ENCODE measurements at places on chromosomes 6 and 20. TPM values are rescaled to one million over a fixed set of nuclear protein-coding genes. Genes with fewer than 3 reads are reported as not detected.

DNA sequence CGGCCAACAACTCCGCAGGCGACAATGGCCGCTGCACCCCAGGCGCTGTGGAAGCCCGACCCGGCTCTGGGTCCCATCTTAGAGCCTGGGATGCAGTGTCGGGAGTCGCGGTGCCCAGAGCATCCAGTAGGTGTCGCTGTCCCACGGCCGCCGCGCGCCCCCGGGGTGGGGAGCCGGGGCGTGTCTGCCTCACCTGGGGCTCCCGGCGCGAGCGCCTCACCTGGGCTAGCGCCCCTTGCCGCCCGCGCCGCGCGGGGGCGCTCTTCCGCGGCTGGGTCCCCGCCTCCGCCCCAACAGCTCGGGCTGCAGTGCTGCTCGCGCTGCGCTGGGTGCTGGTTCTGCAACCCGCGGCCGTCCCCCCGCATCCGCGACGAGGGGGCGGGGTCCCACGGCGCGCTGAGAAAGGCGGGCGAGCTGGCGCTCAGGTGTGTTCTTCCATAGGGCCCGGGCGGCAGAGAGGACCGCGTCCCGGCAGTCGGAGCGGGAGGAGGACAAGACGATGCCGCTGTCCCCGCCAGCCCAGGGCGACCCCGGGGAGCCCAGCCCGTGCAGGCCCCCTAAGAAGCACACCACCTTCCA lies at the start of gene CRYBG1:
TSS of gene CRYBG1 (plus strand) at position 308 of the 579 bp plus-strand sequence. CDS start at position 500, 192 bp downstream.
- peaks cover 43% of the 10 kb centered on the region for H3K27me3 ChIP-seq
- no peaks in the 10 kb centered on the region for H3K36me3 ChIP-seq
- DNase-seq: peak; percentile 90
- peak within 1 kb of the TSS; percentile 89 for H3K4me3 ChIP-seq
- peak within 1 kb of the TSS; percentile 43 for H3K27ac ChIP-seq

GRCh38 chr6:31479933-31480535 lies 17.9 kb upstream of the MICB start:
- no peak overlapping the region for H3K4me3 ChIP-seq
- peaks cover 60% of the 10 kb centered on the region for H3K27me3 ChIP-seq

- H3K27ac ChIP-seq: peak overlapping the region; percentile 55
- peaks cover 7% of the 10 kb centered on the region for H3K27me3 ChIP-seq
- H3K4me1 ChIP-seq: peaks cover 4% of the 10 kb centered on the region
- H3K36me3 ChIP-seq: no peaks in the 10 kb centered on the region
Measured at GRCh38 chr20:63573647-63574131, 350 bp downstream of the HELZ2 start.

DNA sequence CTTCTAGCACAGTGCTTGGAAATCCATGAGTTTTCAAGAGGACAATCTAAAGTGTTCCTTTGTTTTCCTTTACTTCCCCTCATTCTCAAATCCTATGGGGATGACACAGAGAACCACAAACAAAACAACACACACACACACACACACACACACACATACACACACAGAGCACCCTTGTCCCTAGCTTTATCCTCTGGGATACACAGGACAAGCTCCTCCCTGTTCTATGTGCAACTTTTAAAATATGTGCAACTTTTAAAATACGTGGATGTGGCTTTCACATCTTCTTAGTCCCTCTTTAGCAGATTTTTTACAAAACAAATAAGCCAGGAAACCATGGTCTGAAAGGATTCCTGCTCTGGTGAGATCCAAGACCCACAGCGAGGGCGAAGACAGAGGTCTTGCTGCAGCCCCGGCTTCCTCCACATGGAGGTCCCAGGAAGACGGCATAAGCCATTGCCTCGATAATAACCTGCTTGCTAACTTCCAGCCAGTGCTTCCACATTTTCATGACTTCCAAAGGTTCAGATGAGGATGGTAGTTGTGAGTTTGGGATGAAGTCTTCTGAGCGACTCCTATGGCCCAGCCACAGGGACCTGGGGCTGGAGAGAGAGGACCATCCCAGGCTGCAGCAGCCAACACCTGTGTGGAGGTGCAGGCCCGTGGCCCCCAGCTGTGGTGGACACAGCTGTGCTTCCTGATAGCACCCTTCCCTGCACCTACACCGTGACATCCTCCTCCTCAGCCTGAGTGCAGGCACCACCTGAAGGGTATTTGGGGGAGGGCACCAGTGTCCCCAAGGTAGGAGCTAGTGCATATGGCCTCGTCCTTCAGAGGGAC lies 62.8 kb upstream of the CD93 start:
- H3K27ac ChIP-seq: no peak overlapping the region
- no peaks in the 10 kb centered on the region for H3K36me3 ChIP-seq
- peak; percentile 24 for DNase-seq
- no peak overlapping the region for H3K4me3 ChIP-seq

- H3K27me3 ChIP-seq: no peaks in the 10 kb centered on the region
- H3K36me3 ChIP-seq: no peaks in the 10 kb centered on the region
- no peak overlapping the region for H3K27ac ChIP-seq
- H3K4me1 ChIP-seq: peaks cover 20% of the 10 kb centered on the region
Measured at GRCh38 chr6:119610265-119610664, 260.7 kb upstream of the MAN1A1 start.

- DNase-seq: no peak
- peaks cover 38% of the 10 kb centered on the region for H3K36me3 ChIP-seq
- no peak overlapping the region for H3K4me3 ChIP-seq
- H3K27ac ChIP-seq: no peak overlapping the region
- no peaks in the 10 kb centered on the region for H3K4me1 ChIP-seq
Measured at GRCh38 chr6:138943089-138943625, 44.9 kb downstream of the REPS1 start.

DNA sequence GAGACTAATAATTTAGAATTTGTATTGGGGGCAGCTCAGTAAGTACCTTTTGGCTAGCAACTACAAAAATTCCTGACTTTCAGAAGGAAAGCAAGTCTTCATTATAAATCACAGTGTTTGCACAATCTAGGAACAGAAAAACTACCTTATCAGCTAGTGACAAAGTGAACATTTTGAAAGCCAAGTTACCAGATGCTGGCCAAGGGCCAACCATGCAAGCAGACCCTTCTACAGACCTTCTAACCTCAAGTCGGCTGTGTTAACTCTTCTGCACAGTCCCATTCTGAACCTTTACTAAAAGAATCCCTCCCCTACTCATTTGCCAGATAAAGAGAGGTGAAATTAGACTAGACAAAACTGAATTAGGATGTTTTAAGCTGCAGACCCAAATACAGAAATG lies 341.9 kb downstream of the COL12A1 start:
- H3K36me3 ChIP-seq: no peaks in the 10 kb centered on the region
- peaks cover 17% of the 10 kb centered on the region for H3K27me3 ChIP-seq

GRCh38 chr20:40900666-40901215 lies 127.9 kb upstream of the TOP1 start:
- H3K4me3 ChIP-seq: no peak overlapping the region
- peaks cover 18% of the 10 kb centered on the region for H3K4me1 ChIP-seq
- no peak overlapping the region for H3K27ac ChIP-seq
- peaks cover 13% of the 10 kb centered on the region for H3K27me3 ChIP-seq
- no peak for DNase-seq

Gene GGTLC1
- total RNA-seq: not detected

All from type B pancreatic cell (in vitro differentiated cells).